GM10248 (cell line): ENCODE measurements at places on chromosomes 6 and 20.

GRCh38 chr20:43977962-43978361 is 63.3 kb downstream of the TOX2 start:
- no peak for DNase-seq

DNA sequence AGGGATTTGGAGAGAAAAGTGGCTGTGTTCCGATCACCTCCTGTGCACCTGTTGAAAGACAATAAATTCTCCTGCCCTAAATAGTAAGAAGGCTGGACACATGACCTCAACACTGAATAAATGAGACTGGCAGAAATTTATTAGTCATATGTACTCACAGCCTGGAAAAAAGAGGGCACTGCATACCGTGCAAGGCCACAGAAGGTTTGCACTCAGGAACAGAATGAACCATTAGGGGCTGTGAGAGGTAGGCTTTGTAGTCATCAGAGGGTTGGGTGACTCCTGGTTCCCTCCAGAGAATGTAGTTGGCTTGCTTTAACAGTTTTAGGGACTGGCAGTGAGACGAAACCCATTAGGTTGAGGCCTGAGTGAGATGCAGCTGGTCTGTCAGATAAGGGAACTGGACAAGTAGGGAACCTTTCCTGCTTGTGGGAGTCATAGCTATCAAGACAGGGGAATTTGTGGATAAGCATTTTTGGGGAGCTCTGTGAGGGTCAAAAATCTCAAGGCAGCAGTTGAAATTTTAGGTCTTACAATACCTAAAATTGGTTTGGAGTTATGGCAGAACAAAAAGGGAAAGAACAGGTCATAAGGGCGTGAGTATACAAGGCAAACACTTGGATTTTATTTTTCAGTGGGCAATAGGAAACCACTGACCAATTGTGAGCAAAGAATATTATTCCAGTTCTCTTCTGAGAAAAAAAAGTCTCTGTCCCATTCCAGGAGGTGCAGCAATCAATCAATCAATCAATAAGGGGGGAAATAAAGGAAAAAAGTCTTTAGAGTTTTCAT is 67.9 kb upstream of the BTN3A2 start:
- DNase-seq = no peak

DNA sequence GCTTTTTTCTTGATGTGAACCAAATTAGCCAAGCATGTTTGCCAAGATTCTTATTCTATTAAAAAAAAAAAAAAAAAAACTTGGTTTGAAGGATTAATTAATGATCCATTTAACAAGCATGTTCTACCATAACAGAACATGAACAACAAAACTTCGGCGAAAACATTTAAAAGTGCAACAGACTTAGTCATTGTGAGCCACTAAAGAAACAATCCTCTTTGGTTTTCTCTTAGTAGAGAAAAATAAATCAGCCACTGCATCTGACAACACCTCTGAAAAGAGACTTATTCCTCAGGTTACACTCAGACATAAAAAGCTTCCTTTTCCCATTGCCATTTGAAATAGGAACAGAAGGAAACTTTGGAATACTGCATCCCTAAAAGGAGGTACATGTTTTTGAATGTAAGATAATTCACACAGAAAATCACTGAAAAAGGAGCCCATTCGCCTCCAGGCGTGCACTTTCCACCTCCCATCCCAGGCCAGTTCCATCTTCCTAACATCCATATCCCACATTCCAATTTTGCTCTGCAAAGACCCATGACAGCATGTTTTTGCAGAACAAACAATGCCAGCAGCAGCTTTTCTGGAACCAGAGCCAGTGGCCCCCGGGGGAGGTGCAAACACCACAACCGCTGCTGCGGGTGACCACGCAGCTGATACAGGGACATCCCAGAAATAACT is 79.5 kb downstream of the ZMYND8 start:
- no peak for DNase-seq

- DNase-seq = no peak
Measured at GRCh38 chr6:154140743-154141142, 101.7 kb downstream of the OPRM1 start.

DNA sequence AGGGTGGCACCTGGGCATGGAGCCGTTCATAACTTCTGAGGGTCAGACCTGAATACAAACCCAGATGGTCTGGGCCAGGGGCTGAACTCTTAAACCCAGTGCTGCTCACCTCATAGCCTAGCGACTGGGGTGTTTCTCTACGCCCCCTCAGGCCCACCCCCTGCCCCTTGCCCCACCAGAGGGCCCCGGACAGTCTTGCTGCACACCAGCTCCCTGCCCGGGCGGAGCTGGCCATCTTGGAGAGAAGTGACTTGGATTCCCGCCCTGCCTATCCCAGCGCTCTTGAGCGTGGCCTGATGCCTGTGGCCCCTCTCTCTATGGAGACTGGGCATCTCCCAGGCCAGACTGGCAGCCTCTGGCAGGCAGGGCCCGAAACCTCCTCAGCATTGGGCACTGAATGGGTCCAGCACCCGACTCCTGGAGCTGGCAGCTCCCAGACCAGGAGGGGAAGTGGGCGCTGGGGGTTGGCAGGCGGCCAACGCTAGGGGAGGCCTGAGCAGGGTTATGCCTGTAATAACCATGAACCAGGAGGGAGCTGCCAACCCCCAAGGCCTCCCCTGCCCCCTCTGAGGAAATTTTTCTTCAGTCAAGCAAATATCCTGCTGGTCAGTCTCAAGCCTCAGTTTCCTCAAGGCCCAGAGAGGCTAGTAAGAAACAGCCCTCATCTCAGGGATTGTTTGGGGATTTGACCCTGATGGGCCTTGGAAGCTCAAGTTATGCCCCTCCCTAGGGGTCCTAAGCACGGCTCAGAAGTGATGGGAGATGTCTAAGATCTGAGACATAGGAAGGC is 169.5 kb downstream of the VEGFA start:
- no peak for DNase-seq

DNA sequence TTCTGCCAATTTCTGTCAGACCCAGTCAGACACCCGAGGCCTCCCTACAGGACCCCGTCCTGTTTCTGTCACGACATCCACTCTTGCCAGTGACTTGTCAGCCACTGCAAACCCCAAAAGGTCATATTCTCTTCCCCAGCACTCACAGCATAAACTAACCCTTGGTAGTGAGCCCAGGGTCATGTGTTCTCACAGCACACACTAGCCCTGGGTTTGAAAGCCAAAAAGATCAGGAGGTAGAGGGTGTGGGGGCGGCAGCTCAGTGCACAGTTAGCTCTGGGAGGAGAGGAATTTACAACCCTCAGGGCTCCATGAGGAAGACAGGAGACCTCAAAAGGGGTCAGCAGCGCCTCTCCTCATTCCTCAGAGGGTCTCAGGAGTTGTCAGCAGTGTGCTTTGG is 9.9 kb upstream of the SNX9 start:
- no peak for DNase-seq

DNA sequence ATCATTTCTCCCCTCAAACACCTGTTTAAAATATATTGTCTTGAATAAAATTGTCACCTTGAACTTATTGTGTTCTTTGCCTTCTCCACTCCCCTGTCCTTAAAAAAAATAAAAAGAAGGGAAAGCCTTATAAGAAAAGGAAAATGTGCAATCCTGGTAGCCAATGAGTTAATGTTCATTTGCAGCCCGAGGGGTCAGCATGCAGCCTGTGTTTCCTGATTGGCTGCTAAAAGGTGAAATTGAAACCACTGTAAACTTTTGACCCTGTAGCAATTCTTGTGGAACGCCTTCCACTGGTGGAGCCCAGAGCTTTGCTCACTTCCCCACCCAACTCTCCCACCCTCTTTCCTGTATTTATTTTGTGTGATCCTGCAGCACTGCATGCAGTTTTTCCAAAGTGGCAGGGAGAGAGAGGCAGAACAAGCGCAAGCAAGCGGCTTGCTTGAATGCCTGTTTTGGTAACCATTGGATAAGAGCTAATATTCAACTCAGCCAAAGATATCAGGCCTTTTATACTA is 74.9 kb downstream of the NCOA3 start:
- peak; percentile 70 for DNase-seq

DNA sequence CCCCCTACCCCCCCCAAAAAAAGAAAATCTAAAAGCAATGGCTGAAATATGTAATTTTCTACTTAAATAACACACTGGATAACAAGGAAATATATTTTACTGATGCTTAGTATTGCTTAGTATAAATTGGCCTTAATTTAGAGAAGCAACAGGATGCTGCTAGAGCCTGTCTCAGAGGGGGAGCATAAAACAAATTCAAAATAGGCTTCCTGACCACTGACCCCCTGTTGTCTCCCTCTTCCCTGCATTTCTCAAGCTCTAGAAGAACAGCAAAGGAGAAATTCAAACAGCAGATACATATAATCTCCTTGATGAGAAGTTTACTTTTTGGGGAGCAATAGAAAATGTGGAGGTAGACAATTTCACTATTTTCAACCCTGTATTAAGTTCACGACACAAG is 631.1 kb upstream of the GJE1 start:
- DNase-seq = no peak

GRCh38 chr6:142153196-142153595 is 6.1 kb downstream of the VTA1 start:
- DNase-seq = no peak

DNA sequence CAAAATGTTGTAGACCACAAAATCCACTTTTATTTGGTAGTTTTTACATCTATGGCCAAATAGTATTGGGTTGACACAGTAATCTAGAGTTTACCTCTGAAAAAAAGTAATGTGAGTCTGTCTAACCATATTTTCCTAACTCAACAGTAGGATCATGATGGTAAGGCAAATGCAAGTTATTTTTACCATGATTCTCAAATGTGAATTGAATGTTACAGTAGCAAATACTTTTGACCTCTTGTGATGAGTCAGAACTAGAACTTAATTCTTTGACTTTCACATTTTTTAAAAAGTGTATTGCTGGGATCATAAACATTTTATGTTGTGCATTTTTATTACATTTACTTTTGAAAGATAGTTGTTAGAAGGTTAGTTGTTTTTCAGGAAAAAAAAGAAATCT is 22.0 kb downstream of the RNF146 start:
- no peak for DNase-seq

- DNase-seq = no peak
Measured at GRCh38 chr20:52859156-52859876, 112.8 kb upstream of the TSHZ2 start.

DNA sequence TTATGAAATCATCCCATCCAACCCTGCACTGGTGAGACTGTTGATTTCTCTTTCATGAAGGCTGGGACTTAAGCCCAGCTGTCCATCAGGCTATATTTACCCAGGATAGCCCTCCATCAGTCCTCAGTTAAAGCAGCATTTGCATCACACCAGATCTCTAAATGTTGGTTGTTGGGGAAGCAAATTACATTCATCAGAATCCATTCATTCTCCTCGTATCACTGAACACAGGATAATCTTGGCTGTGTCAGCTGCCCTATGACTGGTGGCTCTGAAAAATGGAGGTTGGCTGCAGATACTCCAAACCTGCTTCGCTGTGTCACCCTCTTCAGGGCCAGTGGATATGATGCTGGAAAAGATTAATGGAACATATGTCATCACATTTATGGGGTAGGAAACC is 718.3 kb downstream of the KIF16B start:
- DNase-seq = no peak

- no peak for DNase-seq
Measured at GRCh38 chr20:13552061-13552460, 86.7 kb downstream of the TASP1 start.

GRCh38 chr6:47681201-47681990 is 17.0 kb upstream of the ADGRF4 start:
- DNase-seq = no peak

- DNase-seq = no peak
Measured at GRCh38 chr6:158808442-158808833, 10.7 kb downstream of the EZR start.

DNA sequence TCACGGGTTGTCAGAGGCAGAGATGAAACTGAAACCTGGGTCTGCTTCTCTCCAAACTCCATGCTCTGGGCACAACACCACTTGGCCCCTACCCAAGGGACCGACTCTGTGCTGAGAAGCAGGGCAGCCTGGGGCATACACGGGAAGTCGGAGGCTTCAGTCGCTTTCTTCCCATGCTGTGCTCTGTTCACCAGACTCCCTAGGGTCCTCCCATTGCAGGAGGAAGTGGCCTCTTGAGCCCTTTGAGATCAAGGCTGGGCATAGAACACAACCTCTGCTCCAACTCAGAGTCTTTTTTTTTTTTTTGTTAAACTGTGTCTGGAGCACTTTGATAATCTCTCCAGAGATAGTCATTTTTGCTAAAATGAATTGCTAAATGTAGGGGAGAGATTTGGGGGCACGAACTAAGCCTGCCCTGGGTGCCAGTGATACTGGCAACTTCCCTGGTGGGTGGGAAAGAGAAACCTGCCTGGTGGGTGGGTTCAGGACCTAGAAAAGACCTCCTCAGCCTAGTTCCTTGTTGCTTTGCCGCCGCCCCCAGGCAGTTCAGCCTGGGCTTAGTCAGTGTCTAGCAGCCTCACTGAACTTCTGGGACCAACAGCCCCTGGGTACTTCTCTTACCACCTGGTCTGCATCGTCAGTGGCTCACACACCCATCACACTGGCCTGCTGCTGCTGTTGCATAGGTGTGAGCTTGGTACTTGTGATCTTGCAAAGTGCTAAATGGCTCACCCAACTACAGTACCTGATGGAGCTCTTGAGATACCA is 62.0 kb downstream of the PPP1R14C start:
- no peak for DNase-seq

DNA sequence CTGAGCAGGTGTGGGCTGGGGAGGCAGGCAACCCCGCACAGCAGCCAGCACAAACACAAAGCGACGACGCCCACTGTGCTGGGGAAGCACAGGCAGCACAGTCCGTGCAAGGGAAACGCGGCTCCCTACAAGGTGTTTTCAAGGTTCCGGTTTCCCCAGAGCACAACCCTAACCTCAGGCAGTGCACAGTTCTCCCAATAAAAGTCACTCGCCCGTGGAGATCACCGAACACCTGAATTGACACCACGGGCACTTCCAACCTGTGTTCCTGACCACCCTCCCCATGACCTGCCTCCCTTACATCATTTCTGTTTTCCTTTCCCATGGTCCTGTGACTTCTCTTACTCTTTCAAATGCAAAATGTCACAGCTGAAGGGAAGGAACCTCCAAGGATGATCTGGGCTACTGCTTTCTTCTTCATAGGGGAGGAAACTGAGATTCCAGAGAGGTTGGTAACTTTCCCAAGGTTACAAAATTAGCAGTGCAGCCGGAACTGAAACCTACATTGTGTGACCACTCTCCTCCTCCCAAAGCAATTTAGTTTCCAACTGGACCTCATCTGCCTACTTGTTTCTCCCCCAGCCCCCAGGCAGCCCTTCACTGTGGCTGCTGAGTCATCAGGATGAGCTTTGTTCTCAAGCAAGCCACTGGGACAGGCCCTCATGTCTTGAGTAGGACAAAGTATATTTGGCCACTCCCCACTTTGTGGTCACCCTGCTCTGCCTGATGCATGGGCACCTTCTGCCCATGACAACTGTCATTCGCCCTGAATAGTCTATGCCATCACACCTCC is 125.3 kb downstream of the ATXN1 start:
- DNase-seq = peak; percentile 49

- no peak for DNase-seq
Measured at GRCh38 chr6:82904860-82905259, 160.8 kb downstream of the UBE3D start.

DNA sequence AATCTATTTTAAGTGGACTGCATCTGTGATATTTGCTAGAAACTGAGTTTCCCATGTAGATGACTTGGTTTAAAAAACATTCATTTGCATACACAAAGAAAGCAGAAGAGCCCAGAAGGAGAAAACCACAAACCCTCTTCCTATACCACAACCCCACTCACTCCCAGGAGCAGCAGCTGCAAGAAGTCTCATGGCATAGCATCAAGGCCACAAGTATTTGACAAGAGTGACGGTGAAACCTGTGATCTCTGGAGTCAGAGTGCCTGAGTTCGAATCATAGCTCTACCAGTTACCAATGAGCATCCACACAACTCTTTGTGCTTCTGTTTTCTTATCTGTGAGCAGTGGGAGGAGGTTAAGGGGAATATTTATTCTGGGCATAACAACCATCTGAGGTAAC is 44.7 kb upstream of the SIRPG start:
- no peak for DNase-seq

- DNase-seq = no peak
Measured at GRCh38 chr6:19712012-19712688, 125.0 kb upstream of the ID4 start.
